Activated CD4-positive, alpha-beta T cell treated with anti-CD3 and anti-CD28 coated beads, Interleukin-2, amount 10 ng/mL, durations not matched to agents 24 days and 14 days (primary cell): ENCODE measurements at places on chromosomes 11 and 22. TPM values are rescaled to one million over a fixed set of nuclear protein-coding genes. Genes with fewer than 3 reads are reported as not detected.

The ZNF214 gene
- total RNA-seq, result not detected in 2 replicates

GRCh38 chr11:70128435-70128906 lies 50.4 kb downstream of the ANO1 start:
- no peak for DNase-seq

DNA sequence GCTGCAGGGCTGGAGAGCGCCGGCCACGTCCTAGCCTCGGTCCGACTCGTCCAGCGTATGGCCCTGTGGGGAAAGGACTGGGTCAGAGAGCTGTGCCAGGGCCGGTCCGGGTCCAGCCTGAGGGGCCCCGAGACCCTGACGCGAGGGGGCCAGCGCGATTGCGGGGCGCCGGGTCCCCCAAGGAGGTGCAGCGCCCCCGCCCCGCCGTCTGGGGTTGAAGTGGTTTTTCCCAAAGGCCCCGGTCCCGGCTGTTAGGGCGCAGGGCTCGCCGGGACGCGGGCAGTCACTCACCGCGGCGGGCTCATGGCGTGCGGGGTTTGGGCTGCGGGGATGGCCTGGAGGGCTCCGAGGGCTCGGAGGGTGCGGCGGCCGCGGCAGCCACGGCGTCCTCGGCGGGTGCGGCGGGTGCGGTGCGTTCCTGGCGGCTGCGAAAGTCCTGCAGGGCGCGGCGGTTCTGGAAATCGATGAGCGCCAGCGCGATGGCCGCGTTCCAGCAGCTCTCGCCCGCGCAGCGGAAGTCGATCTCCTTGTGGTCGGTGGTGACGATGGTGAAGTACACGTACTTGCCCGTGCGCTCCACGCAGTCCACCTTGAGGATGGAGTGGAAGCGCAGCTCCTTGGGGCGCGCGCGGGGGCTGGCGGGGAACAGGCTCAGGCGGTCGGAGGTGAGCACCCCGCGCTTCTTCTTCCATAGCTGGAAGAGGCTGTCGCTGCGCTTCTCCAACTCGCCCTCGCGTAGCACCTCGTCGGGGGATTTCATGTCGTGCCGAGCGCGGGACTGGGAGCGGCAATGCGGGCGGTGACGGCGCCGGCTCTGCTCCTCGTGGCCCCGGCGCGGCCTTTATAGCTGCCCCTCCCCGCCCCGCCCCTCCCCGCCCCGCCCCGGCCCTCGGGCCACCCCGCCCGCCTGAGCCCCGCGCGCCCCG lies at the start of gene PHLDA2:
PHLDA2 (minus strand) TSS at position 816 of the 926 bp plus-strand sequence; CDS start at position 760, 56 bp downstream.
- peak; percentile 90 for DNase-seq

The ZNF280B gene
- 2.8 and 3.2 TPM in 2 replicates for total RNA-seq

DNA sequence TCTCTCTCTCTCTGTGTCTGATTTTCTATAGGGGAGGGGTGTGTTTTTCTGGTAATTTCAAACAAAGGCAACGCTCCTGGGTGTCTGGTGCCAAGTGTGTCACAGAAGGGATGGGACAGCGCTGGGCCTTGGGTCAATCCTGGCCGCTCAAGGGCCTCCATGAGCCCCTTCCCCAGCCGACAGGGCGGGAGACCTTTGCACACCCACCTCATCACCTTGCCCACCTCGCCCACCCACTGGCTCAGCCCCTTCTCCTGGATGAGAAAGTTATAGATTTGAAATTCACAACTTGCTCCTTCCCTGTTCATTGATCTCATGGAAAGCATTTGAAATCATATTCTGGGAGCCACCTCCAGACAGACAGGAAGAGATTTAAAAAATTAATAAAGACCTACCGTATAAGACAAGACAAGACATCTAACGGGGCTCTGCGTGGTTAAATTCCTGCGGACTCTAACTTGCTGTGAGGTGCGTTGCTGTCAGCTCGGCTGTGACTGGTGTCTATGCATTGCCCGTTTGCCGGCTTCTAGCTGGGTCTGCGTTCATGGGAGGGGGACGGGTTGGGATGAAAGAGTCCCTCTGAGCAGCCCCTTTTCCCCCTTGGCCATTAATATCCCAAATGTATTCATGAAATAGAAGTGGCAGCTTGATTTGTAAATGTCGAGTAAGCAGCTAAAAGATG lies 27.0 kb downstream of the MPPED1 start:
- no peak for DNase-seq

DNA sequence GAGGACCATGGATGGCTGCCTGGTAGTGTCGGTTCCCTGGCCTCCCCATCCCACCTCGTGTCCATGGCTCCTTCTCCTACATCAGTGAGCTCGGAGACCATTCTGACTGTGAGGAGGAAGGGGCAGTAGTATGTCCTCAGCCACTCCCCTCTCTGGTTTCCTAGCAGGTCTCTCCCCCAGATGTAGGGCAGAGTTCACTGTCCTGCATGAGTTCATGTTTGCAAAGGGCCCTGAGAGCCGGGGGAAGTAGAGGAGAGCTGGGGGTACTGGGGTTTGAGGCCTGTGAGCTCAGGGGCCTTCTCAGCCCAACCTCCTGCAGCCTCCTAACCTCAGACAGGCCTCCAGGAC lies 18.4 kb upstream of the ST3GAL4 start:
- DNase-seq, result no peak

The MAP6 gene
- 0.09 and 0.14 TPM in 2 replicates for total RNA-seq

DNA sequence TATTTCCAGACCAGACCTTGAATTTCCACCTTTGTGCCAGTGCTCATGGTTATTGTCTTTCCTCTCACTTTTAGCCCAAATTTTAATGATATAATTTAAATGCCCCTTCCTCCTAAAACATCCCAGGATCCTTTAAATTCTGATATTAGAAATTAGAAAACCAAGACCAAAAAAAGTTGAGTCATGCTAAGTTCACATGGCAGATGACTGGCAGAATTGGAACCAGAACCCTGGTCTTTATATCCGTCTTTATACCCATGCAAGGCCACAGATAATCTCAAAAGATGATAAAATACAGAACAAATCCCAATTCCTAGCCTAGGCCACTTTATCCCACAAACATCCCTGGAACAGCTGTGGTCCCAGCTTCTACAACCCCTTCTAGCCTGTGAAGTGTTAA lies 26.5 kb downstream of the ADORA2A start:
- no peak for DNase-seq

The SHISAL1 gene
- not detected in 2 replicates for total RNA-seq

- DNase-seq, result no peak
Observed at GRCh38 chr22:49261616-49262015, 566.1 kb downstream of the BRD1 start.

The CSRP3 gene
- not detected in 2 replicates for total RNA-seq
